ENCODE measurements at places on chromosomes 2 and 18. TPM values are rescaled to one million over a fixed set of nuclear protein-coding genes. Genes with fewer than 3 reads are reported as not detected.

UCN gene
- polyA plus RNA-seq: 0.82 TPM

RAPH1 gene
- 19.8 TPM for polyA plus RNA-seq

PDCD1 gene
- not detected for polyA plus RNA-seq

CREG2 gene
- polyA plus RNA-seq: 0.98 TPM

Measured in renal cortex interstitium (tissue), 15 donors.